ENCODE measurements at places on chromosomes 12 and 14. TPM values are rescaled to one million over a fixed set of nuclear protein-coding genes. Genes with fewer than 3 reads are reported as not detected.

Gene CMKLR1
- 53.2 TPM for total RNA-seq

Gene CD4
- total RNA-seq = 1.6 TPM

Gene EMC9
- 45.7 TPM for total RNA-seq

Gene GLT8D2
- total RNA-seq = 0.41 TPM

Gene KRT82
- not detected for total RNA-seq

DNA sequence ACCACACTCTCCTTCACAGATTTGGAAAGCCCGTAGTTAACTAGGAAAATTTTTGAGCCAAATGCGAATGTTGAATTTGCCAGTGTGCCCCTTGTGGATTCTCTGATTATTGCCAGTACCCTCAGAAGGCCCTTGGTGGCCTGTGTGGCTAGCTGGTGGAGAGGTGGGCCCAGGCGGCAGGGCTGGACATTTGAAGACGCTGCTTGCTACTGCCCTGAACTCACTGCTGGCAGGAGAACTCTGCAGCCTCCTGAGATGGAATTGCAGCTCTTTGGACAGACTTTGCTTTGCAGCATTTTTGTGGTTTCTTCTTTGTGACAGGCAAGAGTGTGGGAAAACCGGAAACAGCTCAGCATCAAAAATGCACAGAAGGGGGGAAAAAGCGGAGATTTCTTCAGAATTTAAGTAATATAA, 97.6 kb downstream of the TGFB3 start:
- no peak for DNase-seq
- no peak overlapping the region for H3K4me3 ChIP-seq
- H3K4me1 ChIP-seq = no peaks in the 10 kb centered on the region
- H3K27me3 ChIP-seq = no peaks in the 10 kb centered on the region
- H3K27ac ChIP-seq = no peak overlapping the region

DNA sequence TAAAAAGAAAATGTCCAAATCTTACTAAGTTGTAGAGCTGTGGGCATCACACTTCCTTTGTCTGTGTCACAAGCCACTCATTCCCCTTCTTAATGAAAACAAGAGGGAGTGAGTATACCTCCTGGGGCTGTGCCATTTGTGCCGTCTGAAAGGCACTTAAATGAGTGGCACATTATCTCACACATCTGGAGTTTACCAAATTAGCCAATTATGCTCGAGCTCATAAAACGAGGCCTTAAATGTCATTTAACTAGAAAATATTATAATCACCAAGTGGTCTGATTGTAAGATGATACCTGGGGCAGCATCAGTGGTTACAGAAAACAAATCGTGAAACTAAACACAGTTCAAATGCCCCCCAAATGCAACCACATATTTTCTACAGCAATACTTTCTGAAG, 146.1 kb downstream of the PAX9 start:
- no peak overlapping the region for H3K27ac ChIP-seq
- no peak for DNase-seq
- H3K27me3 ChIP-seq = no peaks in the 10 kb centered on the region
- no peaks in the 10 kb centered on the region for H3K36me3 ChIP-seq
- no peaks in the 10 kb centered on the region for H3K4me1 ChIP-seq
- H3K4me3 ChIP-seq = no peak overlapping the region

- DNase-seq = no peak
- H3K4me1 ChIP-seq = peaks cover 14% of the 10 kb centered on the region
- H3K27ac ChIP-seq = no peak overlapping the region
- no peaks in the 10 kb centered on the region for H3K27me3 ChIP-seq
These were observed 26.8 kb downstream of the DGLUCY start for GRCh38 chr14:91140672-91141071.

- no peaks in the 10 kb centered on the region for H3K36me3 ChIP-seq
- H3K27ac ChIP-seq = no peak overlapping the region
- 0 out of 2 replicates have a peak, but pooled peaks cover 2% of the 10 kb centered on the region for H3K27me3 ChIP-seq
- no peak overlapping the region for H3K4me3 ChIP-seq
- DNase-seq = no peak
These were observed 52.1 kb downstream of the TUNAR start for GRCh38 chr14:95928751-95929150.

- no peaks in the 10 kb centered on the region for H3K27me3 ChIP-seq
- no peaks in the 10 kb centered on the region for H3K36me3 ChIP-seq
- no peak for DNase-seq
These were observed 131.6 kb downstream of the ADGRD1 start for GRCh38 chr12:131085125-131085815.

DNA sequence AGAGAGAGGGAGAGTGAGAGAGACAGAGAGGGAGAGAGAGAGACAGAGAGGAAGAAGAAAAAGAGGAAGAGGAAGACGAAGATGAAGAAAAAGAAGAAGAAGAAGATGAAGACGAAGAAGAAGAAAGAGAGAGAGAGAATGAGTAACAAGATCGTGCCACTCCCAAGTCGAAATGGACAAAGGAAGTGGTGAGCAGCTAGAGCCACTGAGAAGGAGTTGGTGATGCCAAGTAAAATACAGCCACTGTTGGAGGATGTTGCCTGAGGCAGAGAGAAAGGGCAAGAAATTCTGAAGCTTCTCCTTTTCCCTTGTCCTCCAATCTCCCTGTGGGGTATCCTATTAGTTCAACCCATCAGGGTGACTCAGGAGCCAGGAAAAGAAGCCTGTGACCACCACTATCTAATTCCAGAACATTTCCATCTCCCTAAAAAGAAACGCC, 12.5 kb upstream of the ANAPC5 start:
- H3K4me1 ChIP-seq = no peaks in the 10 kb centered on the region
- no peaks in the 10 kb centered on the region for H3K27me3 ChIP-seq
- no peaks in the 10 kb centered on the region for H3K36me3 ChIP-seq
- no peak for DNase-seq
- no peak overlapping the region for H3K4me3 ChIP-seq

- no peaks in the 10 kb centered on the region for H3K4me1 ChIP-seq
- no peak overlapping the region for H3K4me3 ChIP-seq
- H3K36me3 ChIP-seq = peaks cover 41% of the 10 kb centered on the region
These were observed 10.1 kb downstream of the XRCC3 start for GRCh38 chr14:103705118-103705503.

DNA sequence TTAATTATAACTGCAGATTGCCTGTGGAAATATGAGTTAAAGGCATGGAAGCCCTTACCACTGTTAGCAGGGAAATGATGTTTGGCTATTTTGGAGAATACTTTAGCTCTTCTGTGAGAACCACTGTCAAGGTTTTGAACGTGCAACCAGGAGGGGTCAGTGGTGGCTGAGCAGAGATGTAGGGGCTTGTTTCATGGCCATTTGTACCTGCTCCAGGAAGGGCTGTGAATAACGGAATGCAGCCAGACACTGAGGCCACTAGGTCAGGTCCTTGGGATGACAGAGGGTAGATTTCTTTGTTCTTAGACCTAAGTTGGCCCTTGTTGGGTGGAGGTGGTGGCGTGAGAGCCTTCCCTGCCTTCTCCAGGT, 8.3 kb downstream of the TRAF3 start:
- DNase-seq = no peak
- peaks cover 33% of the 10 kb centered on the region for H3K4me1 ChIP-seq
- peaks cover 6% of the 10 kb centered on the region for H3K36me3 ChIP-seq
- peak overlapping the region; percentile 81 for H3K27ac ChIP-seq

- H3K4me3 ChIP-seq = no peak overlapping the region
- no peaks in the 10 kb centered on the region for H3K36me3 ChIP-seq
- no peaks in the 10 kb centered on the region for H3K27me3 ChIP-seq
- DNase-seq = no peak
- no peak overlapping the region for H3K27ac ChIP-seq
These were observed 75.8 kb downstream of the C12orf50 start for GRCh38 chr12:87953256-87953860.

- H3K4me1 ChIP-seq = peaks cover 12% of the 10 kb centered on the region
- H3K27me3 ChIP-seq = no peaks in the 10 kb centered on the region
- H3K4me3 ChIP-seq = no peak overlapping the region
- no peaks in the 10 kb centered on the region for H3K36me3 ChIP-seq
- H3K27ac ChIP-seq = no peak overlapping the region
These were observed 28.3 kb downstream of the ADIPOR2 start for GRCh38 chr12:1719139-1719538.

DNA sequence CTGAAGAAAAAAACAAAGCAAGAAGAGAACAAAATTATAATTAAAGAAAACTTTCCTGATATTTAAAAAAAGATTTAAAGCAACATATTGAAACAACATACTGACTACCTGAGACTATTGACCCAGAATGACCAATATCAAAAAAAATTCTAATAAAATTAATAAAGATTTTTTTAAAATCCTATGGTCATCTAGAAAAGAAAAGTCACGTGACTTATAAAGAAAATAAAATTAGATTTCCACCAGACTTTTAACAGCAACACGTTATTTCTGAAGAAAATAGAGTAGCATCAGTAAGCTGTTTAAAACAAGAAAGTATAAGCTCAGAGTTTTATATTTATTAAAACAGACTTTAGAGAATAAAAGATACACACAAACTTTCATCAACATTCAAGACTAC, 238.0 kb downstream of the C12orf42 start:
- no peaks in the 10 kb centered on the region for H3K27me3 ChIP-seq
- DNase-seq = no peak
- H3K27ac ChIP-seq = no peak overlapping the region

DNA sequence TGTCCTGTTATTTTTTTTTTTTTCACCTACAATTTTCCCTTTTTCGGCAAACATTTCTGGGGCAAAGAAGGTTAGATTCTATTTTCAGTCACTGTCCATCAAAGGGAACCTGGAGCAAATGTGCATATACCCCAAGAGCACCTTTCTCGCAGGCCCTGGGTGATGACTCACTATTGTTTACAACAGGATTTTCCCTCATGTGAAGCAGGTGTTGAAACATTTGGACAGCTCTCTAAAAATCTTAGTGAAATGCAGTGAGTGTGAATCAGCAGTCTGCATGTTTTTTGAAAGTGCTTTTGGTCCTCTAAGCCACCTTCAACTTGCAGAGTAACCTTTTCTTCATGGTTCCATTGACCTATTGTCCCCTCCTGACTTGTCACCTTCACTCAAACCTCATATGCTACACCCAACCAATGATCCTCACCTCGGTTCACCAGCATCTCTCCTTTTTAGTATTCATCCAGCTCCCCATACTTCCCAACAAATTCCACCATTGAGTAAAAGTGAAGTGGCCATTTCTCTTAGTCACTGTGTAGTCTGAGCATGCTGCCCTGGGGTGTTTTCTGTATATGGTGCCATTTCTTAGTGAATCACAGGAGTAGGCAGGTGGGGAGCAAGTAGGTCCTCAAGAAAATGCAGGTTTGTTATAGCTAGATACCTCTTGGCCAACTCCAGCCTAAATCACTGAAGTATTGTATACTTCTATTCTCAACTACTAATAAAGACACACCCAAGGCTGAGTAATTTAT, 260.2 kb downstream of the BMP4 start:
- no peak overlapping the region for H3K27ac ChIP-seq
- DNase-seq = no peak
- no peaks in the 10 kb centered on the region for H3K36me3 ChIP-seq
- H3K4me1 ChIP-seq = peaks cover 11% of the 10 kb centered on the region
- H3K27me3 ChIP-seq = no peaks in the 10 kb centered on the region

DNA sequence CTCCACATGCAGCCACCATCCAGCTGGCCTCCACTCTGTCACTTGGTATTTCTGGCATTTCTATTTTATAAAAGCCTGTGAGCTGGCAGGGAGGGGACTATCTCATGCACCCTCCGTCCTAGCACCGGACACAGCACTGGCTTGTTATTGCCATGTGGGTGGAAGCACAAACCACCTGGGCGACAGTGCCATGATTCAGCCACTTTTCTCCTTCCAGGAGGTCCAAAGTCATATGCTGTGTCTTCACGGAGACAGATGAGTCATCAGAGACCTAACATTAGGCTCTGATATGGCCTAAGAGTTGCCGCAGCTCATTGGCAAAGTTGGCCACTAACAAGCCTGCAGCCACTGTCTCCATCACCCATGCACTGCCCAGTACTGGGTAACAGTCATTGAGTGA, 1123.0 kb downstream of the VRK1 start:
- H3K27ac ChIP-seq = no peak overlapping the region
- no peaks in the 10 kb centered on the region for H3K27me3 ChIP-seq
- no peaks in the 10 kb centered on the region for H3K36me3 ChIP-seq
- H3K4me3 ChIP-seq = no peak overlapping the region

- no peaks in the 10 kb centered on the region for H3K4me1 ChIP-seq
- DNase-seq = no peak
- no peak overlapping the region for H3K27ac ChIP-seq
- H3K4me3 ChIP-seq = no peak overlapping the region
- H3K27me3 ChIP-seq = no peaks in the 10 kb centered on the region
These were observed 73.2 kb downstream of the FERMT2 start for GRCh38 chr14:52877628-52878027.

DNA sequence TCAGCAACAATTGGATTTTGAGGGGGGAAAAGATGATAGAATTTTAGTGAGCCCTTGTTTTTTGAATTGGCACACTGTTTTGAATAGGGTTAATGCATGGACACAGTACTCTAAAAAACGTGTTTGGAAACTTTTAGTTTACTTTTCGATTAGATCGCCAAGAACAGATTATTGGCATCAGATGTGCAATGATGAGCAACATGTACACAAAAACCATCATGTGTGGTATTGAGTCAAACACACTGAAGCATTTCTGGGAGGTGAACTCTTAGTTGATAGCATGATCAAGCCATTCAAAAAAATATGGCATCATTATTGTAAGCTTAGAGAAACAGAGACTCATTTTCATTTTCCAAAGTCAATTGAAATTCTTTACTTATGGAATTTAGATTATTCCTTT, 329.2 kb downstream of the ADAMTS20 start:
- no peaks in the 10 kb centered on the region for H3K4me1 ChIP-seq
- H3K36me3 ChIP-seq = no peaks in the 10 kb centered on the region
- no peak overlapping the region for H3K4me3 ChIP-seq
- H3K27me3 ChIP-seq = no peaks in the 10 kb centered on the region
- DNase-seq = no peak
- no peak overlapping the region for H3K27ac ChIP-seq
